Germinal center (tissue), 1 donor: ENCODE measurements at places on chromosomes 7 and 10.

DNA sequence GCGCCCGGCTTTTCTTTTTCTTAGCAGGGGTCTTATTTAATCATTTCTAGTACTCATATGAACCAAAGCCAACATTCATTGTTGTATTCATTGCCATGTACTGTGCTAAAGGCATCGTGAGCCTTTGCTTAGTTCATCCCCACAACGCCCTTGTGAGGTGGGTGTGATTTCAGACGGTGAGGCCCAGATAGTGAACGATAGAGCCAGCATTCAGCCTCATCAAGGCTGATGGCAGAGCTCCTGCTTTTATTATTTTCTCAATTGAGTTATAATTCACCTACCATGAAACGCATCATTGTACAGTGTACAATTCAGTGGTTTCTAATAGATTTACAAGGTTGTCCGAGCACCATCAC, 50.1 kb downstream of the HK1 start:
- no peak for DNase-seq

DNA sequence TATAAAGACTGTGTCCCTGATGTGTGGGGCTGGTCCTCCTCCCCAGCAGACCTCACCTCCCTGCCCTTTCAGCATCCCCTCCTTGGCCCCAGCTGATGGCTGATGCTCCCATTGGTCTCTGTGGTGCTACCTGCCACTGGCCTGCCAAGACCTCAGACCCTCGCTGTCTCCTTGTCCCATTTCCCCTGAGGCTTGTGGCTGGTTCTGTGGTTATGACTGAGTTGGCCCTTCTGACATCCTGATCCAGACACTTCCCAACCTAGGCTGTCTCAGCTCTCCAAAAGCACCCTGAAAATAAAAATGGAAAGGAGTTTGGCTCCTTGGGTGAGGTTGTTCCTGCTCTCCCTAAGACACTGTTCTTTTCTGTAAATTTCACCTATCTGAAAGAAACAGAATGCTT, 214.2 kb downstream of the RPS24 start:
- no peak for DNase-seq

GRCh38 chr7:102260856-102261255, 25.8 kb upstream of the SH2B2 start:
- no peak for DNase-seq

- DNase-seq = no peak
These were observed 9.8 kb downstream of the UPP1 start for GRCh38 chr7:48098846-48099245.
